ENCODE measurements at places on chromosomes 5 and 9. TPM values are rescaled to one million over a fixed set of nuclear protein-coding genes. Genes with fewer than 3 reads are reported as not detected.

Gene PCDHB16
- total RNA-seq = not detected

Gene KLF4
- not detected for total RNA-seq

Gene KLHL3
- total RNA-seq = 6.2 TPM

Gene SLC2A8
- 18.0 TPM for total RNA-seq

Measured in OCI-LY7 (cell line).